ENCODE measurements at places on chromosomes 3 and 15.
A peak's percentile ranks its signal among the peaks of the same experiment; 100 is the strongest.

- DNase-seq: no peak
Observed at GRCh38 chr3:50102558-50102957, 13.8 kb downstream of the RBM5 start.

DNA sequence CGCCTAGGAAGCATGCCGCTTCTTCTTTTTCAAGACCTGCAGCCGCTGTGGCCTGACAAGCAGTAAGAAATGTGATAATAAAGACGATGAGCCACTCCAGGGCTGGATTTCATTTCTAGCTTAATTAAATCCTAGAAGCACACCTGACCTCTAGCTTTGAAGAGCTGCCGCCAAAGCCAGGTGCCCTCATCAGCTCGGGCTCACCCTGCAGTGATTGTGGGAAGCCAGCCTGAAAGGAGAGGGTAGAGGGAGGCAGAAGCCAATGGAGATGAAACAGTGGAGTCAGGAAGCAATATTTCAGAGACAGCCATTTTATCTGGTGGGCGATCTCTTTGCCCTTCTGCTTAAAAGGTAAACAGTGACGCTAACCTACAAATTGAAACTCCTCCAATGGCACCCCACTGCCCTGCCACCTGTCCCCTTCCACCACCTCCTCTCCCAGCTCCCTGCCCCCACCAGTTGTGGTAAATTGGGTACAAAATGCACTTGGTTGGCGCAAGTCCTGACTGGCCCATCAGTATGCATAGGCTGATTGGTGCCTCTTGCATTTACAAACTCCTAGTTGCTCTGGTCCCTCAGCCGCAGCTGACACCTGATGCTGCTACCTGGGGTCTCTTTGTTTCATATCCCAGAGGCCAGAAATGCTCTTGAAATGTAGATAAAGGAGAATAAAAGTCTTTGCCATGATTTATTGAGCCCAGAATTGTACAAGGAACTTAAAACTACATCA lies 385.3 kb downstream of the PDCD6IP start:
- peak; percentile 97 for DNase-seq

DNA sequence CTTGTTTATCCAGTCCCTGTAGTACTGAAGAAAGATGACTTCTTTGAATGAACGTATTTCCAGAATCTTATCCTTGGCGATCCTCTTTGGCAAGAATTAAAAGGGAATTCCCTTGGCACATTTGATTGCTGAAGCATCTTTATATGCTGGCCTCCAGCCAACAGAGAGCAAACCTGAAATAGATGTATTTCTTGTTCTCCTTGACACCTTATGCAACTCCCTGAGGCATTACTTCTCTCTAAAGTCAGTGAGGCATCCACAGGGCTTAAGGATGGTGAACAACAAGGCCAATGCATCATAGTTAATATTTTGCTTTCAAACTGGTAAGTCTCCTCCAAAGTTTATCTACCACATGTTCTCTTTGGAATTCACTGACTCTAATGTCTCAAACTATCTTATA lies 450.9 kb upstream of the THRB start:
- no peak for DNase-seq

DNA sequence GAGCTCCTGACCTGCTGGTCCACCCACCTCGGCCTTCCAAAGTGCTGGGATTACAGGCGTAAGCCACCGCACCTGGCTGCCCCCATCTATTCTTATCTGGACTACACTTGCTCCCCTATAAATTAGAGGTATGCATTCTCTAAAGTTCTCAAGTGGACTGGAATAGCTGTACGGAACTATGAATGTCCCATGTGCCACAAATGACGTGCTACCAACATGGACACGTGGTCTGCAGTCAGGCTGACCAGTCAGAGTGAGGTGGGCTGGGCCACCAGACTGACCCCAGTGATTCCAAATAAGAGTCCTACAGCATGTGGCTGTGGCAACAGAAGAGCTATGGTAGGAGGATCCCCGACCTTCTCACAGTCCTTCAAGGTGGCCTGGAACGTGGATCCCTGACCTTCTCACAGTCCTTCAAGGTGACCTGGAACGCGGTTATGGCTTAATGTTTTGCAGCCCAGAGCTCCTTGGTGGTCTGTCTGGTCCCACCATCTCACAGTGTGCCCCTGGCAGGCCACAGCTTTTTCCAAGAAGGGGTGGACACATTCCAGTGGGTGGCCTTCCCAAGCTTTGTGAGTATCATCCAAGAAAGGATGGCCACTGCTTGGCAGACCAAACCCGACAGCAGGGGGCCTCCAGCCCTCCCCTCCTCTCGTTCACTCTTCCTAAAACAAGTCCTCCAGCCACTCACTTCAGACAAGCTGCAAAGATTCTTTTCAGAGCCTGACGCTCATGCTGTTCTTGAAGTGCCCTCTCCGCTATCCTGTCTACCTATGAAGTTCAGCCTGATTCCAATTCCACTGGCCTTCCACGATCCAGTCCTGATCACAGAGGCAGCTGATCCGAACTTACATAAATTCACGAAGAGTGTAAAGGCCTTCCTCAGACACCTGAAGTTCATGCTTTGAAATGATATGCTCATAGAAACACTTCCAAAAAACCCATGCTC lies 4.4 kb downstream of the ADAMTS17 start:
- DNase-seq: no peak

DNA sequence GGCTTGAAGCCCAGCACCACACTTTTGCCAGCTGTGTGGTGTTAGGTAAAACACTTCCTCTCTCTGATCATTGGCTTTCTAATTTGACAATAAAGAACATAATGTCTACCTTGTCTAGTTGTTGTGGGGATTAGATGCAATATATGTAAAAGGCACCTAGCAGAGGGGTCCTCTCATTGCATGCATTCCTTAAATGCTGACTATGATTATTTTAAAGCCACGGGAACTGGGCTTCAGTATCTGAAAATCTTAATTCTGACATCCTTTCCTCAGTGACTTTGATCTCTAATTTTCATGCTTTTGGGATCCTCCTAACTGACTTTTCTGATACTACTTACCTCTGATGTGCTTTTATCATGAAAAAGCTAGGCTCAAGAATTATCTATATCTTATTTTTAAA lies 596.3 kb downstream of the TAFA4 start:
- DNase-seq: no peak
